ENCODE measurements at places on chromosomes 5 and 9.

DNA sequence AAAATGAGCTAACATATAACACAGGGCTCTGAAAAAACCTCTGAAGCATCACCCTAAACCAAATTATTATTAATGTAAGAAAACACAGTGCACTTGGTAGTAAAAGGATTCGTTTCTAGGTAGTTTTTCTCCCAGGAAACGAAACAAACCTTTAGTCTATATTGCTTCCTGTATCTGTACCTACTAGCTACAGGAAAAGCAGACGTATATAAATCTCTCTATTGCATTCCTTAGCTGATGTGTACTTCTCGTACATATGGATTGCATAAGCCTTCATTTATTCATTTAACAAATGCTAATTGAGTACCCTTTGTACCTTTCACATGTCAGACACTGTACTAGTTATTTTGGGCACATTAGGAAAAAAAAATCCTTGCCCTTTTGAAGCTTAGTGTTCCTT lies 85.0 kb upstream of the RASA1 start:
- no peak for DNase-seq

- no peak for DNase-seq
Observed at GRCh38 chr9:37978983-37979382, 75.1 kb upstream of the SLC25A51 start.

DNA sequence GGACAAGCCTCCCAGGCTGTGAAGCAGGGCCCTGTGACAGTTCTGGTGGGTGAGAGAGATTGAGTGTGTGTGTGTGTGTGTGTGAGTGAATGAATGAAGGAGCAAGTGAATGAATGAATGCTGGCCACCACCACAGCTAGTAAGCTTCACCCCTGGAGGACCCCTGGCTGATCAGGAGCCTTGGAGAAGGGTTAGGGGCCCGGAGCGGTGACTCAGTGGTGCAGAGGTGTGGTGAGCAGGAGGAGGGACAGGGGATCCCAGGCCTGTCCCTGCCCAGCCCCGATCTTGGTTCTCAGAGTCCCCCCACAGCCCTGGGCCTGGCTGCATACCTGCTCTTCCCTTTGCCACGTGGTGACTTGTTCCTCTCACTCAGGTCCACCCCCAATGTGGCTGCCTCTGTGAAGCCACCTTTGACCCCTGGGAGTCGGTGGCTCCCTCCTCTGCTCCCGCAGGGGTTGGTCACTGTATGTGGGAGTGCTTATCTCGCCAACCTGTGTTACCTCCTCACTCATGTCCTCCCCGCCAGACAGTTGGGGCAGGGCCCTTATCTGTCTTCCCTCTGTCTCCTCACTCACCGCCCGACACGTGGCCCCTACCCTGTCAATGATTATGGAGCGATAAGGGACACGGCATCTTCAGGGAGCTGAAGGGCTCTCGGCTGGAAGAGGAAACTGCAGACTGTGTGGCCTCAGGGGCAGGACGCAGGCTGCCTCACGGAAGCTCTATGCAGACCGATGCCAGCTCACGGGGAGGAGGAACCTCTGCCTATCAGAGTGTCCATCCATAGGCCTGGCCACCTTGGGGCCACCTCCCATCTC lies 99.9 kb upstream of the PITX1 start:
- no peak for DNase-seq

GRCh38 chr9:113524468-113524867 lies 60.9 kb downstream of the RGS3 start:
- DNase-seq, result no peak

DNA sequence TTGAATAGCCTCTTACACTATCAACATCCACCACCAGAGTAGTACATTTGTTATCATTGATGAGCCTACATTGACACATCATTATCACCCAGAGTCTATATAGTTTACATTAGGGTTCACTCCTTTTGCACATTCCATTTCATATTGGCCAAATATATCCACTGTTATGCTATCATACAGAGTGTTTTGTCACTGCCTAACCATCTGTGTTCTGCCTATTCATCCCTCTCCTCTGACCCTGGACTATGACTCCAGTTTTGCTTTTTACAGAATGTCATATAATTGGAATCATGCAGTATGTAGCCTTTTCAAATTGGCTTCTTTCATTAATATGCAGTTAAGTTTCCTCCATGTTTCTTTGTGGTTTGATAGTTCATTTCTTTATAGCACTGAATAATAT lies 904.7 kb downstream of the TLE1 start:
- DNase-seq, result no peak
